Fibroblast of lung (primary cell): ENCODE measurements at places on chromosomes 1 and 21.
A peak's percentile ranks its signal among the peaks of the same experiment; 100 is the strongest.

DNA sequence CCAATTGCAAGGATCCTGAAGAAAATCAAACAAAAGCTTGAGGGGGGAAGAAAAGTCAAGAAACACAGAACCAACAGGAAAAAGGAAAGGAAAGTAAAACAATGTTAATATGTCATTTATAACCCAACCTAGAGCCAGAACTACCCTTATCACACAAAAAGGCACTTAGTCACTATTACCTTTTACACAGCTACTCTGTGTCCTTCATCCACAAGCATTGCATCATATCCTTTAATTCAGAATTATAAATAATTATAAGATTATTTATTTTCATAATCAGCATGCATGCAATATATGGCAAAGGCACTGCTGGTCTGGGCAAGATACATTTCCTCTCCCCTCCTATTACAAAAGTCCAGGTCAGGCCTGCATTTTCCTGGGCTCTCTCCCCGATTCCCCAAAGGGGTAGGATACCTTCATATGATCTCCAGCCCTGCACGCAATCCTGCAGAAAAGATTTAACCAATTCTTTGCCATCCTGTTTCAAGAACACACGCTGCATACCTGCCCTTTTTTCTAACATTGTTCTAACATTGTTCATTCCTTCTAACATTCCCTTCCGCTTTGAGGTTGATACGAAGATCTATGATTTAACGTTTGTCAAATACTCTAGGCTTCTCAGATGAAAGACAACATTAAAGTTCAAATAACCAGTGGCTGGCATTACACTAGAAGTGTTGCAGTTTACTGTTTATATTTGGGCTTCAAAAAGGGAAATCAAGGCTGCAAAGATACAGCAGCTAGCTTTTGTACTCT is 4.3 kb downstream of the PTPN14 start:
- DNase-seq = peak; percentile 40

- DNase-seq = no peak
Observed at GRCh38 chr21:34971656-34972055, 77.4 kb downstream of the RUNX1 start.

DNA sequence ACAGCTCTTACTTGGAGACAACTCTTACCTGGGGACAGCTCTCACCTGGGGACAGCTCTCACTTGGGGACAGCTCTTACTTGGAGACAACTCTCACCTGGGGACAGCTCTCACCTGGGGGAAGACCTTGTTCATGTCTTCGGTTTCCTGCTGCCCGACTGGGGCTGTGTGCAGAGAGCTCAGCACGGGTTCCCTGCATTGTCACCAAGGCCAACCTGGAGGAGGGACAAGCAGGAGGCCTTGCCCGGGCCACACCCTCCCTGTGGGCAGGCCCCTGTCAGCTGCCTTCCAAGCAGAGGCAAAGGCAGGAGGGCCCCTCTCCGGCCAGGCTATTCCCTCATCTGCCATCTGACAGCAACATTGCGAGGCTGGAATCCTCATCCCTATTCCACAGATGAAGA is at the start of gene LDLRAD1:
LDLRAD1 (minus strand) TSS at position 208 of the 400 bp plus-strand sequence; CDS start at position 134, 74 bp downstream.
- DNase-seq = no peak

DNA sequence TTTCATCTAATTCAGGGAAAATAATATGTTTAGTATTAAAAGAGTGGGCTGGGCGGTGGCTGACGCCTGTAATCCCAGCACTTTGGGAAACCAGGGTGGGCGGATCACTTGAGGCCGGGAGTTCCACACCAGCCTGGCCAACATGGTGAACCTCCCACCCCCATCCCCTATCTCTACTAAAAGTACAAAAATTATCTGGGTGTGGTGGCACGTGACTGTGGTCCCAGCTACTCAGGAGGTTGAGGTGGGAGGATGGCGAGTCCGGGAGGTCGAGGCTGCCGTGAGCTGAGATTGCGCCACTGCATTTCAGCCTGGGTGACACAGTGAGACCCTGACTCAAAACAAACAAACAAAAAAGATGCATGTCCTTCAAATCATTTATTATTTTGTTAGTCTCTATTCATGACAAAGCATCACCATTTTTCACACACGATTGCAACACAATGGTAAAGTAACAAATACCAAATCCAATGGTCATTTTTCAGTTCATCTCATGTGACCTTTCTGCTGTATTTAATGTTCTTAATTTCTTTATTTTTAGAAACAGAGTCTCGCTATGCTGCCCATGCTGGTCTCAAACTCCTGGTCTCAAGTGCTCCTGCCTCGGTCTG is 1.0 kb downstream of the MSH4 start:
- DNase-seq = no peak

DNA sequence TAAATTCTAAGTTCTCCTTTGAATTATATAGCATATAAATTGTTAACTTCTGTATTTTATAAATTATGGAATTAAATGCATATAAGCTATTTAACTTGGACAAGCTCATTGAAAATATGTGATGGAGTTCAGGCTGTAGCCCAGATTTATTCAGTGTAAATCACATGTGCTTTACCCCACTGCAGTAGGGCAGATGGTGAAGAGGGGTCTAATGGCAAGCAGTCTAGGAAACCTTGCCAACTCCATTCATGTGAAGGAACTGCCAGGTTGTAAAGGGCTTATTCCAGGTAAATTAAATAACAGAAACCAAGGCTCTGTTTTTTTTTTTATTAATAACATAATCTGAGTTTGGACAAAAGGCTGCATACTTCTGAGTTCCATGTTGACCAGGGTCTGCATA is 243.2 kb downstream of the NCAM2 start:
- DNase-seq = no peak

GRCh38 chr1:244005455-244005854 is 45.6 kb upstream of the ZBTB18 start:
- DNase-seq = no peak

DNA sequence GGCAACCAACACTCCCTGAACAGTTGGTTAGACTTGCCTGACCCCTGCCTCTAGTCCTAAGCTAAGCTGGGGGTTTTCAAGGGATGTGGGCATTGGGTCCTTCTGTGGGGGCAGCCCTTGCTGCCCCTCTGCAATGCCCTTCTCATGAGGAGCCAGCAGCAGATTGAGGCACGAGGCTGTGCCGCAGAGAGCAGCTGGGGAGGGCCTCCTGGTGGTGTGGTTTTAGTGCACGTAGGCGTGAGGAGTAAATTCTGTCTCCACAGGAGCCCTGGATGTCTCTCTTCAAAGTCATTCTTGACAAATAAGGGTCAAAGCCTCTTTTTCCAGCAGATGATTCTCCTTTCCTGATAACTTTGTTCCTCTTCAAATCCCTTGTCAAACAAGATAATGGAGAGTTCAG is 31.8 kb upstream of the KLHDC7A start:
- no peak for DNase-seq
